NCI-H82 (cell line): ENCODE measurements at places on chromosomes 5 and 9.
A peak's percentile ranks its signal among the peaks of the same experiment; 100 is the strongest.

GRCh38 chr5:163645421-163646416 lies 140.3 kb downstream of the MAT2B start:
- no peak for DNase-seq

- no peak for DNase-seq
Measured at GRCh38 chr5:178318382-178318781, 85.8 kb upstream of the PHYKPL start.

DNA sequence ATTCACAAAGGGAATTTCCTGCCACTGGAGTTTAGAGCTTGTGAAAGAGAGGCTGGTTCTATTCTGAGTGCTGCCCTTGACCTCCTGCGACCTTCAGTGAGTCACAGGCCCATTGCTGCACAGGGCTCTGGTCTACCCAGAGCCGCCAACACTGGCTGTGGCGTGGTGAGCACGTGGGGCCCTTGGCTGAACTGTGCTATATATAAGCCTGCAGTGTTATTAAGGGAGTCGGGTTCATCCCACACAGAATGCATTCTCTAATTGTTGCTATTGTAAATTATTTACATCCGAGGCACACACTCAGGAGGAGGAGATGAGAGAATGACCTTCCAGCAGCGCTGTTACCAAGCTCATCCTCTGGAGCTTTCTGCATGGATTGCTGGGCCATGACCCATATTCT lies 47.1 kb downstream of the BRINP1 start:
- no peak for DNase-seq

DNA sequence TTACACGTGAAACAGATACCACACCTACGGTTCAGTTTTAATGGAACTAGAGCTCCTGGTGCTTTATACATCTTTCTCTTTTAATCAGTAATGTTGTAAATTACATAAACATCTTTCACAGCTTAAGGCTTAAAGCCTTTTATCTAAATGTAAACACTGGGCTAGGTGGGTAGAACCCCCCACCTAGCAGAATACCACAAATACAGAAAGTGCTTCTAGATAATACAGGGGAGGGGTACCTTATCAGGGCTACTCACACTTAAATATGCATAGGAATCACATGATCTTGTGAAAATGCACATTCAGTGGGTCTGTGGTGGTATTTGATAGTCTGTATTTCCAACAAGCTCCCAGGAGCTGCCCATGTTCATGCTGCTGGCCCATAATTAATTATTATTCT lies 256.4 kb upstream of the TARS1 start:
- DNase-seq = no peak

- peak; percentile 69 for DNase-seq
Measured at GRCh38 chr9:105621001-105621400, 41.3 kb upstream of the TAL2 start.

GRCh38 chr5:170848033-170848432 lies 13.8 kb upstream of the RANBP17 start:
- no peak for DNase-seq
